ENCODE measurements at places on chromosomes 6 and 20. TPM values are rescaled to one million over a fixed set of nuclear protein-coding genes. Genes with fewer than 3 reads are reported as not detected.

DNA sequence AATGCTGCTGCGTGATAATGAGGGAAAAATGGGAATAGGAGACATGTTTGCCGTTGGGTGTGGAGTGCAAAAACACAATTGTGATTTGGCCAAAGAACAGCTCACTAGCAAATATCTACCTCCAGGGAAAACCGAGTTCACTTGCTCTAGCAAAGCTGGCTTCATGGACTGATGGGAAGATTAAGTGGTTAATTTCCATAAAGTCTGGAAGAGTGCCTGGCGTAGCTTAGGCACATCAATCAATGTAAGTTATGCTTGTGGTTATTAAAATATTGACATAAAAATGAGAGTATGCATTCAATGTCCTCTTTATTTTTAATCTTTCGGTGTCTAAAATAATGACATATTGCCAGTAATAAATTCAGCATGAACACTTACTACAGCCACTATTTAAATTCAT lies 267.5 kb downstream of the SMOC2 start:
- no peaks in the 10 kb centered on the region for H3K36me3 ChIP-seq
- H3K27ac ChIP-seq, result no peak overlapping the region
- DNase-seq, result no peak
- no peak overlapping the region for H3K4me3 ChIP-seq

- no peaks in the 10 kb centered on the region for H3K27me3 ChIP-seq
- H3K4me3 ChIP-seq, result no peak within 1 kb of the TSS
- no peak for DNase-seq
- no peaks in the 10 kb centered on the region for H3K36me3 ChIP-seq
- H3K4me1 ChIP-seq, result no peaks in the 10 kb centered on the region
- H3K27ac ChIP-seq, result no peak within 1 kb of the TSS
Observed at GRCh38 chr6:116764961-116765841, at the start of gene FAM162B. Gene FAM162B (minus strand): TSS chr6:116765719. CDS start chr6:116765576, 143 bp downstream.

Gene ME1
- polyA plus RNA-seq, result not detected

- H3K27me3 ChIP-seq, result no peaks in the 10 kb centered on the region
- no peak for DNase-seq
- no peak overlapping the region for H3K4me3 ChIP-seq
- H3K27ac ChIP-seq, result no peak overlapping the region
- no peaks in the 10 kb centered on the region for H3K4me1 ChIP-seq
Observed at GRCh38 chr20:38757145-38757775, 9.0 kb downstream of the ACTR5 start.

Gene RAD21L1
- not detected for polyA plus RNA-seq

Gene STX11
- polyA plus RNA-seq, result 1.9 TPM

Gene TNXB
- polyA plus RNA-seq, result 0.43 TPM

DNA sequence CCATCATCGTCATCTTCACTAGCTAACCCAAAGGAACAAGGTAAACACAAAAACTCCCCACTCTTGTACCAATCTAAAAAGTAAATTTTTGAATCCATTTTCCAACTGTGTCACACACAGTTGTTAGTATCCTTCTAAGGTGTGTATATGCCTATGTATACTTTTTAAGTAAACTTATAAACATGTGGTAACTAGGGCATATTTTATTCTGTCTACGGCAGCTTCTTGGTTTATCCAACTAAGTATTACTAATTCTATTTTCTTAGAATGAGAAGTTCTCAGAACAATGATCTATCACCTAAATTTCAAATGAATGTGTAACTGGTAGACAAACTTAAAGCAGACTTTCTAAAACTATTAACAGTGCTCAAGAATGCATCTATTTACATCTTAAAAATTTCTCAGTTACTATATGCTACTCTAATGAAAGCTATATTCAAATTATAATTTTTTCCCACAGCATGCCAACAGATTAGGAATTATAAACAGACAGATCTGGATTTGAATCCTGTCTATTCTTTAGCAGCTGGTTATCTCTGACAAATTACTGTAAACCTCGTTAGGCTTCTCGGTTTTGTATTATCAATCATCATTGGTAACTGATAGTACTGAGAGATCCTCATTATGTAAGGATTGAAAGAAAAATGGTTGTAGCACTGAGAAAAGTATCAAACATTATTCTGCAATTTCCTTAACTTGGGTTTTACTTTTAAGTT lies 1.8 kb upstream of the PLN start:
- no peak overlapping the region for H3K27ac ChIP-seq
- H3K4me3 ChIP-seq, result no peak overlapping the region

Gene NAPB
- 7.9 TPM for polyA plus RNA-seq

- no peaks in the 10 kb centered on the region for H3K4me1 ChIP-seq
- no peak overlapping the region for H3K27ac ChIP-seq
- DNase-seq, result no peak
- H3K27me3 ChIP-seq, result no peaks in the 10 kb centered on the region
- H3K4me3 ChIP-seq, result no peak overlapping the region
Observed at GRCh38 chr6:116326996-116327395, 43.8 kb upstream of the DSE start.

Gene PPP1R3D
- polyA plus RNA-seq, result 1.6 TPM

- H3K27ac ChIP-seq, result no peak overlapping the region
Observed at GRCh38 chr6:21061892-21062291, 527.6 kb downstream of the CDKAL1 start.

- H3K27ac ChIP-seq, result peak overlapping the region; percentile 55
- H3K4me3 ChIP-seq, result peak overlapping the region; percentile 53
- peak; percentile 43 for DNase-seq
- H3K27me3 ChIP-seq, result no peaks in the 10 kb centered on the region
- no peaks in the 10 kb centered on the region for H3K36me3 ChIP-seq
- H3K4me1 ChIP-seq, result no peaks in the 10 kb centered on the region
Observed at GRCh38 chr6:156269751-156270369, 507.3 kb upstream of the ARID1B start.

- H3K4me3 ChIP-seq, result no peak overlapping the region
- H3K27ac ChIP-seq, result no peak overlapping the region
- H3K36me3 ChIP-seq, result no peaks in the 10 kb centered on the region
- DNase-seq, result no peak
- H3K4me1 ChIP-seq, result no peaks in the 10 kb centered on the region
- no peaks in the 10 kb centered on the region for H3K27me3 ChIP-seq
Observed at GRCh38 chr6:81557811-81558210, 194.7 kb downstream of the TENT5A start.

Gene PPP1R16B
- 11.4 TPM for polyA plus RNA-seq

GRCh38 chr20:56566621-56567020 lies 33.6 kb downstream of the FAM209B start:
- no peaks in the 10 kb centered on the region for H3K36me3 ChIP-seq
- H3K4me1 ChIP-seq, result no peaks in the 10 kb centered on the region
- H3K4me3 ChIP-seq, result no peak overlapping the region

Gene OPRL1
- 0.18 TPM for polyA plus RNA-seq

GRCh38 chr6:4280031-4280430 lies 144.7 kb upstream of the ECI2 start:
- H3K36me3 ChIP-seq, result no peaks in the 10 kb centered on the region
- no peak overlapping the region for H3K4me3 ChIP-seq
- DNase-seq, result no peak
- H3K27me3 ChIP-seq, result no peaks in the 10 kb centered on the region
- no peak overlapping the region for H3K27ac ChIP-seq

Gene PDE10A
- not detected for polyA plus RNA-seq

Gene GSTA2
- not detected for polyA plus RNA-seq

Gene KCNQ2
- not detected for polyA plus RNA-seq

DNA sequence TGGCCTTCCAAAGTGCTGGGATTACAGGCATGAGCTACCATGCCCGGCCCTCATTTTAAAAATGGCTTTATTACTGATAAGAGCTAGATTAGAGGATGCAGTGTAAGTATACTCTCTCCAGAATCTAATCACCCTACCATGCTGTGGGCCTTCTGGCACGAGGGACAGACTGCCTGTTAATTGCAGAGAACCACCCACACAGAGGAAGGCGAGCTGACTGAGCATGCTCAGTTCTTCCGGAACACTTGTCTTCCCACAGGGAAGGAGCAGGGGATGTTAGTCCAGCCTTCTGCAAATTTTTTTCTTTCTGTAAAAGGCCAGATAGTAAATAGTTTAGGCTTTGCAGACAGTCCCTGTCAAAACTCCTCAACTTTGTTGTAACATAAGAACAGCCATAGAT lies 48.9 kb downstream of the ALDH5A1 start:
- peaks cover 5% of the 10 kb centered on the region for H3K4me1 ChIP-seq
- no peak overlapping the region for H3K27ac ChIP-seq
- H3K27me3 ChIP-seq, result no peaks in the 10 kb centered on the region

GRCh38 chr6:129448965-129449364 lies 261.0 kb downstream of the ARHGAP18 start:
- no peak overlapping the region for H3K4me3 ChIP-seq
- H3K36me3 ChIP-seq, result no peaks in the 10 kb centered on the region
- H3K27me3 ChIP-seq, result no peaks in the 10 kb centered on the region
- H3K4me1 ChIP-seq, result peaks cover 5% of the 10 kb centered on the region
- no peak for DNase-seq

DNA sequence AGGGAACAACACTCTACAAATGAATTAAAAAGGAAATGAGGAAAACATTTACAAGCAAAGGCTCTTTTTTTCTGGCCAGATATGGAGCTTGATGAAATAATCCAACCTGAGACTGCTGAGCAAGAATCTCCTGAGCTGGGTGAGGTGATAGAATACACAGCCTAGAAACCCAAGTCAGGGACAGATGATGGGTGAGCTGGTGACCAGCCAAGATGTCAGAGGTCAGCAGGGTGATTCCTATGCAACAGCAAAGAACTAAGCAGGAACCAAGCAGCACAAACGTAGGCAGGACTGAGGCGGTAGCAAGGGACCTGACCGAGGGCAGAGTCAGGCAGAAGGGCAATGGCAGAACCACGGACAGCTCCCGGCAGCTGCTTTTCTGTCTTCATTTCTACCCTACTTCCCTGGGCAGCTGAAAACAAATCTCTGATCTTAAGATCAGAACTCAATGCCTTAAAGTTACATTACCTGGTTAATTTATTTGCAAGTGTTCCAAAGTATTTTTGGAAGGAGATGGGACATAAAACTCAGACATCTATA lies 75.1 kb downstream of the CDC40 start:
- DNase-seq, result no peak
- H3K36me3 ChIP-seq, result no peaks in the 10 kb centered on the region
- no peaks in the 10 kb centered on the region for H3K4me1 ChIP-seq
- H3K4me3 ChIP-seq, result no peak overlapping the region
- no peak overlapping the region for H3K27ac ChIP-seq
